Kasumi-1 (cell line): ENCODE measurements at places on chromosomes 1 and 21.

GRCh38 chr1:18480315-18481189 is at the start of gene KLHDC7A:
TSS of gene KLHDC7A (plus strand) at chr1:18480930. CDS start at chr1:18480982, 52 bp downstream.
- DNase-seq, result no peak

DNA sequence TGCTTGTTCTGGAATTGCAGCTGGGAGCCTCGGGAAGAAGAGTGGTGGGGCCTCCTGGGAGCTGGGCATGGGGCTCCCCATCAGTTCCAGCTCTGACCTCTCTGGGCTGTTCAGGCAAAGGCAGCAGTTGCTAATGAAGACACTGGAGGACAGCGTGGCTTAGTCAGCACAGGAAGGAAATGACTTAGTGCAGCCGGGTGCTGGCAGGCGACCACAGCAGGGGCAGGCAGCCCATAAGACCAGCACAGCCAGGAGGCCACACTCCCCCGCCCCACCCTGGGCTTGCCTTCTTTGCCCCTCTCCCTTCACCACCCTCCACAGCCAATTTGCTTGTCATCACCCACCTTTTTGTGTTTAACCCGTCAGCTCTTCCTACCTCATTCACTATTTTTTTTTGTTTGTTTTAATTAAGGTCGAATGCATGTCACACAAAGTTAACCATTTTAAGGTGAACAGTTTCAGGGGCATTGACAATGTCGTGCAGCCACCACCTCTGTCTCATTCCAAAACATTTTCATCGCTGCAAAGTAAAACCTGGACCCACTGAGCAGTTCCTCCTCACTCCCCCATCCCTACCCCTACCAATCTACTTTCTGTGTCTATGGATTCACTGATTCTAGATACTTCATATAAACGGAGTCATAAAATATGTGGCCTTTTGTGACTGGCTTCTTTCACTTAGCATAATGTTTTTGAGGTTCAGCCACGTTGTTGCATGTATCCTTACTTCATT is 10.9 kb downstream of the OLIG2 start:
- DNase-seq, result peak; percentile 90

- DNase-seq, result no peak
Observed at GRCh38 chr1:54124472-54124871, 28.3 kb downstream of the CDCP2 start.

GRCh38 chr1:42005530-42005929 is 86.8 kb upstream of the HIVEP3 start:
- no peak for DNase-seq

GRCh38 chr1:86110451-86111129 is 46.0 kb downstream of the COL24A1 start:
- no peak for DNase-seq

DNA sequence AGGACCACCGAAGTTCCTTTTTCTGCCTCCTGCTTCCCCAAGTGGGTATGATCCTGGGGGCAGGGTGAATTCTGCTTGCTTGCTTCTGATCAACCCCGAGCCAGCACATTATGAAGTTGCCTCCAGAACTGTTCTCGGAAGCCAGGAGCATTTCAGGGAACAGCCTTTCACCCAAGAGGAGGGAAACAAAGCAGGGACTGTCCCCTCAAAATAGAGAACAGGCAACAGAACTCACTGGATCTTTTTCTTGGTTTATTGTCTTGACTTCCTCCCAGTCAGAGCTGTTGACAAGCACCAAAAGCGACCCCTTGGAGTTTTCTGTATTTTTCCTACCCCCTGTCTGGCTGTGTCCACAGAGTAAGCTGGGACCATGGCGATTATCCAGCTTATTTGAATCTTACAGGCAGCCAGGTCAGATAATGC is 258.3 kb upstream of the SGIP1 start:
- peak; percentile 22 for DNase-seq

DNA sequence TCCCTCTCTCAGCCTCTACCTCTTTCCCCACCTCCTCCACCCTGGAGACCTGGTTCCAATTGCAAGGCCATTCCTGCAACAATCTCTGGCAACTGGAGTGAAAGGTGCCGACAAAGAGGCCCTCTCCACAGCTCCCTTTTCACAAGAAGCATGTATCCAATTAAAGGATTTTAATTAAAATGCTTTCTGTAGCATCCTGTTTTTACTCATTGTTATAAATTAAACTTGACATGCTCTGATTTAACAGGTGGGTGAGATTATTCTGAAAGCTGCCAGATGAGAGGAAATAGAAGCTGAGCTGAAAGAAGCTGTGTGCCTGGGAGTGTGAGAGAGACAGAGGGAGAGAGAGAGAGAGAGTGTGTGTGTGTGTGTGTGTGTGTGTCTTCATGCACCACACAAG is 160.5 kb downstream of the TBX15 start:
- no peak for DNase-seq

DNA sequence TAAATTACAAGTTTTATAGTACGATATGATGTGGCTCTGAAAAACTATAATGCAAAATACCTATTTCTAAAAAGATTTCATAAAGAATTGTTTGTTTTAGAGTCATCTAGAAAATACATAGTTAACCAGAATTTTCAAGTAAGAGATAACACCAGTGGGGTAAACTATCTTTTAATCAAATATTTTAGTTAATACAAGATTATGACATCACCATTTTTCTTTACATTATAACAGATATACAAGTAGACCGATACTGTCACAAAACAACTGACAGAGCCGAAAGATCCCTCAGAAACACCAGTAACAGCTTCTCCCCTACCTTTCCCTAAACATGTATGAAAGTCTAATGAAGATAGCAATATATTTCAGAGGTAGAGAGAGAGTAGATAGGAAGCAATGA is 54.2 kb downstream of the EPS15 start:
- DNase-seq, result no peak
